ENCODE measurements at places on chromosomes 11 and 22.

DNA sequence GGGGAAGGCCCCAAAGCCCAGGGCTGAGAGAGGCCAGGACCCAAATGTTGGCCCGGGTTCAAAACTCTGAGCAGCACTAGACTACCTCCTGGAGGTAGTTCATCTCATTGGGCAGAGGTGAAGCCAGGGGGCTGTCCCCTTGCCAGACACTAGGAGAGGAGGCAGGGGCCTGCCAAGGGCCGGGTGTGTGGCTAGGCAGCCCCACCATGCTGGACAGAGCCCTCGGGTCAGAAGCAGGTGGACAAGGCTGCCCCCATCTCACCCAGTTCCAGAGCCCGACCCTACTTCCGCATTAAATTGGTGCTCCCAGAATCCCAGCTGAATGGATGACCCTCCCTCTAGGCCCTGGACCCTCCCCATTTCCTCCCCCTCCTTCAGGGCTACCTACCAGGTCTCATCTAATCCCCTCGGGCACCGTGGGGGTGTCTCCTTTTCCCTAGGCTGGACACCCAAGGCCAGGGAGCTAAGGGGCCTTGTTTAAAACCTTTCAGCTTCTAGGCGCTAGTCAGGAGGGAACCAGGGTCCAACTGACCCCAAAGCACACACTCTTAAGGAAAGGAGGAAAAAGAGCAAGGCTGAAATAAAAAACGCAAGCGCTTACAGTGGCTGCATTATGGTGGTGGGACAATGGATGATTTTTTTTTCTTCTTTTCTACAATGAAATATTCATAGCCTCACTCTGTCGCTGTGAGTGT is 72.1 kb upstream of the TCF20 start:
- DNase-seq, result no peak

GRCh38 chr22:48699511-48699910 is 1128.2 kb downstream of the BRD1 start:
- no peak for DNase-seq

- no peak for DNase-seq
Measured at GRCh38 chr22:41613456-41613855, 7.4 kb downstream of the DESI1 start.

DNA sequence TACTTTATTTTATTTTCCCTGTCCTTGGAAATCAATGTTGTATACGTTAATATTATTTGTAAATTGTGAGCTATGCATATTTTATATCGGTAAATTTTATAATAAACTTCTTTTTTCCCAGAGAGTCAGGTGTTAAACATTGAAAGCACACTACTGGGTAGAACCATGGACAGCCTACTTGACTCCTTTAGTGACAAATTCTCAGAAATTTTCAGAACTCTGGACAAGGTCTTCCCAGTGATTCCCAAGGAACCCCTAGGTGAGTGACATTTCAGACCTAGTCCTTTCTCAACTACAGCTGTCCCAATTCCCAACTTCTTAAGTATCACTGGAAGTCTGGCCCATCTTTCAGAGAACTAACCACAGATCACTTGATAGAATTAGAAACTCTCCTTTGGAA is 107.2 kb downstream of the RCN1 start:
- DNase-seq, result no peak

All from NCI-H1417 (cell line).